ENCODE measurements at places on chromosomes 4 and X.

GRCh38 chrX:9534686-9535085 lies 69.8 kb downstream of the TBL1X start:
- DNase-seq = no peak

DNA sequence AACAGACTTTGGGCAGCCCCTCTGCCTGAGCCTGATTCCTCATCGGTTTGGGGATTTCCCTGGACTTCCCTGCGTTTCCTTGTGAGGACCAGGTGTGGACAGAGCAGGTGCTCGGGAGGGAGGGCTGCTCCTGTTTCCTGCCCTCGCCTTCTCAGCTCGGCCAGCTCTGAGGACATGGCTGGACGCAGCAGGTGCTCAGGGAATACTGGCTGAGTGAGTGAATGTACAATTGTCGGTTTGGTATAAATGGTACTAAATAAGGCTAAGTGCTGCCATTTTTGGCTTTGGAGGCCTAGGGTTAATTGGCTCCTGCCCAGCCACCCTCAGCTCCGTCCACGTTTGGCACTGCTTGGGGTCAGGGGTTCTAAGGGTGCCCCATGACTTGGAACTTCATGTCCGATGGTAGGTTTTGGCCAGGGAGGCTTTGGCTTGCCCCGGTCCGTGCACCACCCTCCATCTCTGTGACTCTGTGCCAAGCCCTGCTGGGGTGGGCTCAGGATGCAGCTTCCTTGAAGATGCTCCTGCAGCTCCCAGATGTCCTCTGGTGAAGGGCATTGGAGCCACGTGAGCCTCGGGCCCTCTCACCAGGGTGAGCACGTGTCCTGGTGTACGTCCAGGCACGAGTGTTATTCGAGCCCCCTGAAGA lies 45.0 kb upstream of the NKX1-1 start:
- DNase-seq = no peak

DNA sequence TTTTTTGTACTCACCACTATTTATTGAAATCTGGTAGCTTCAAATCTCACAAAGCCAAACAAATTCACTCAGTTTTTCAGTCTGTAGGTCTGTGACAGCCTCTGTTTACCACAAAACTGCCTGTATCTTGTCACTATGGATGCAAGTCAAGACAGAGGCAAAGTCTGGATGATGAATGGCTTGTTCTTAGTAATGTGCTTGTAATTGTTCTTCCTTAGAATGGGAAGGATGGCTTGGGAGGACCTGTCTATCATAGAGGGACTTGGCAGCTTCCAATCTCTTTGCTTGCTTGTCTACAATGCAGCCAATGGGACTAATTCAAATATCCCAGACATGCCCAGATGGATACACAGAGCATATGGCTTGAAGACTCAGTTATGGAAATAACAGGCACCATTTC lies 141.2 kb upstream of the SCML1 start:
- no peak for DNase-seq

DNA sequence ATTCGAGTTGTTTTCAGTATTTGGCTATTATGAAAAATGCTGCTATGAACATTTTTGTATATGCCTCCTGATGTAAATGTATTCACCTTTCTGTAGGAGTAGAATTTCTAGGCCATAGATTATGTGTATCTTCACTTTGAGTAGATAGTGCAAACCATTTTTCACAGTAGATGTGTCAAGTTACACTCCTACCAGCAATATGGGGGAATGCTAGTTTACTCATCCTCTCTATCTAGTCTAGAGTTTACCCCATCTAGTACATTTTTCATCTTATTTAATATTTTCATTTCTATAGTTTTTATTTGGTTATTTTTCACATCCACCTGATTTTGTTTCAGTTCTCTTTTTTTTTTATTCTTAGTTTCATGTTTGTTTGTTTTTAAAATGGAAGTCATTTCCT lies 59.0 kb downstream of the GK start:
- no peak for DNase-seq

- DNase-seq = no peak
Observed at GRCh38 chrX:87160435-87161010, 357.1 kb upstream of the KLHL4 start.

DNA sequence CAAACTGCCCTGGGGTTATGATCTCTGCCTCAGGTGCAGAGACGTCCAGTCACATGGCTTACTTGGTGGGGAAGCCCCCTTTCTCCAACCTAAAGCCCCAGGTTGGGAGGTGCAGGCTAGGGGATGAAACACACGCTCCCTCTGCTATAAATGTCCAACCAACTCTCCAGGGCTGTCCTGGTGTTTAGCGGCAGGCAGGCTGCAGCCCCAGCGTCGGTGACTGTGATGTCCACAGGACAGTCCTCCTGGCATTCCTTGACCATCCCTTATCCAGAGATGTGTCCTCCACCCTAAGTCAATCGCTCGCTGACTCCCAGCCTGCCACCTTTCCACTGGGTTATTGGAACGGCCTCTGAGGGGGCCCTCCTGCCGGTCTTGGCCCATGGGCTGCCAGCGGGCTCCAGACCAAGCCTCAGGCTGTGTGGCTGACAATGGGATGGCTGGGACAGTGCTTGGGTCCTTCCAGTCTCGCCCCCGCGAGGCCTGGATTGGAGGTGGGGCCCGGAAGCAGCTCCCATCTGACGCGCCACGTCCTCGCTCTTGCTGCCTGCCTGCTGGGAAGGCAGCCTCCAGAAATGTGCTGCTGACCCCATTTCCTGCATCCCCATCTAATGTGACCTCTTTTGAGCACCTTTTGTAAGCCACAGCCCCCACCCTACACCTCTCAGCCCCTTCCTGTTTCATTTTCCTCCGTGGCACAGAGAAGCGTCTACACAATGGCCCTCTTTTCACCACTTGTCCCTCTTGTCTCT lies 60.8 kb upstream of the ADRA2C start:
- no peak for DNase-seq

- no peak for DNase-seq
Observed at GRCh38 chrX:40177942-40178715, 80.4 kb upstream of the BCOR start.

DNA sequence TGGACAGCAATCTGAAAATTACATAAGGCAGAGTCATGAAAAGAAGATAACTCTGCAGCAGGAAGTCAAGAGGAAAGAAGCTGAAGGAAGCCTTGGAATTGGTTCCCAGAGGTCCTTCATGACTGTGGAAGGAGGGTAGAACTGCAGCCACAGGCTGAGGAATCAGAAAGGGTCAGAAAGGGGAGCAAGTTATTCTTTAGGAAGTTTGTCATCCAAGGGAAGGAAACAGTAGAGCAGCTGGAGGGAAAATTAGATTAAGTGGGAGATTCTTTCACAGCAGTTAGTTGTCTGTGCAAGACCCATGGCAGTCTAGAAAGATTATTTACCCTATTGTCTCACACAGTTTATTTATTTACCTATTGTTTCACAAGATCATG lies 9.3 kb upstream of the ADH1C start:
- DNase-seq = no peak

DNA sequence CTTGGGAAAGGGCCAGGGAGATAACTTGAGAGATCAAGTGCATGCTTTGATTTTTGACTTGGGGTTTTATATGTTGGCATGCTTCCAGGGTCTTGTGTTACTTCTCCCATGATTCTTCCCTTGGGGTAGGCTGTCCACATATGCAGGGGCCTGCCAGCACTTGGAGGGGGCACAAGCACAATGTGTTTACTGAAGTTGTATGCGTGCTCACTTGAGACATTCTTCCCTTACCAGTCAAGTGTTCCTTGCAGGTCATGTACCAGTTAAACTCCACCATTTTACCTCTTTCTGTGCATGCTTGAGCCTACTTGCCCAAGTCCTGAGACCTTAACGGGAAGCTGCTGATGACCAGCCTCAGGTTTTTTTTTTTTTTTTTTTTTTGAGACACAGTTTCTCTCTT lies 1880.5 kb downstream of the ARAP2 start:
- DNase-seq = no peak

GRCh38 chr4:81505004-81505598 lies 33.4 kb upstream of the RASGEF1B start:
- peak; percentile 57 for DNase-seq

- DNase-seq = no peak
Observed at GRCh38 chr4:120207021-120207420, 140.4 kb upstream of the MAD2L1 start.

DNA sequence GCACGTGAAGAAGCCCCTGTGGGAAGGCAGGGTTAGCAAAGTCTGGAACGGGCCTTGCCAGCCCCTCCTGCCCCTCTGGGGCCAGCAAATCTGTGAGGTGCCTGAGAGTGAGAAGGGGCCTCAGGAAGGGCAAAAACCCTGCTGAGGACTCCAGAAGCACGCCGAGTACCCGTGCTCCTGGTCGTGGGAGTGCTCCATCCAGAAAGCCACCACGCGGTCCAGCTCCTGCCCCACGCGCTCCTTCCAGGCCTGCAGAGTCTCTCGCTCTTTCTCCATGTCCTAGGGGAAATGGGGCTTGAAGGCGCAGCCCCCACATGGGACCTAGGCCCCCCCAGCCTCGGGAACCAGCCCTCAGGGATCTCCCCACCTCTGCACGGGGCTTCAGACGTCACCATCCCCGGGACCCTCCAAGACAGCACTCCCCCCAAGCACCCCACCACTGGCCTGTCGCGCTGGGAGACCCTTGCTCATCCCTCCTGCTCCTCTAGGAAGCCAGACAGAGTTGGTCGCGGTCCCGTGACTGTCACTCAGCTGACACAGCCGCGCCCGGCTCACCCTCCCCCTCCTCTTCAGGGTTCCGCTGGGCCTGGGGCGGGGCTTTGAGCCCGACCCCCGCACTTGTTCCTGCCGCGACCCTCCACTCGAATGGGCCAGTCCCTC lies at the start of gene RENBP:
RENBP (minus strand) TSS at position 504 of the 660 bp plus-strand sequence; CDS start at position 471, 33 bp downstream.
- DNase-seq = no peak

DNA sequence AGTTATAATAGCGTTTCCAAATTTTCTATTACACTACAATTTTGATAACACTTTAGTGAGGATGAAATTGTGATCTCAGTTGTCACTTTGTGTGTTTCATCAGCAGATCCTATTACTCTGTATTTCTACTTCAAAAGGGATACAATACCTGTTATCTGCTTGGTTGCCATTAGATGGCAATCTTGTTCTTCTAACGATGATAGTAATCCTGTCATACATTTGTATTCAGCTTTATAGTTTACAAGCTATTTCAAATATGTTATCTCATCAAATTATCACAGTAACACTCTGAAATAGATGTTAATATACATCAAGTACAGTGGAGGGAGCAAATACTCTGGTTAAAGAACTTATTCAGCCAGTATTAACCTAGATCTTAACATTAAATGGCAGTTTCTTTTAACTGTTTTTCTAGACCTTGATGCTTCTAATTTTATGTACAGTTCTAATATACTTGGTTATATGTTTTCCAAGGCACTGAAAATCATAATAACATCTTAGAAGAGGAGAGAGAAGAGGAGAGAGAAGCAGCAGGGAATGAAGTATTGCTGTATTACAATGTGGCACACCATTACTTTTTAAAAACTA lies 292.0 kb downstream of the CCSER1 start:
- no peak for DNase-seq

DNA sequence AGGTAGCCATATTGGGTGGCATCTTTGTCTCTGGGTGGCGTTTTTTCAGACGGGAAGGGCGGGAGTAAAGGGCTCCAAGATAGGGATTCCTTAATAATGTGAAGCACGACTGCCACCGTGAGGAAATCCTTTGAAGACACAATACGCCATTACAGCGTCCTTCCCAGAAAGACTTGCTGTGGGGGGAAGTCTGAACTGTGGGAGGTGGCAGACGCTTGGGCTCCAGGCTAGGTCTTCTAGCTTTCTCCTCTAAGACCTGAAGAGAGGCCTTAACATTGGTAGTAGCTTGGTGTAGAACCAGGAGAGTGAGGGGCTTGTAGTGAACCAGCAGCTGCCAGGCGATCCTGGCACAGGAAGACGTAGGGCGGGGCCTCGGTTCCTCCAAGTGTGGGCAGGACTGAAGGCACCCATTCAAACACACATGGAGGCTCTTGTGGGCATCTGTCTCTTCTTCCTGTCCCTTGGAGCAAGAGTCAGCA lies 197.3 kb downstream of the OR13H1 start:
- DNase-seq = no peak

GRCh38 chr4:164770010-164770724 lies 16.2 kb downstream of the SMIM31 start:
- no peak for DNase-seq

- no peak for DNase-seq
Observed at GRCh38 chr4:10565166-10565780, 108.0 kb upstream of the ZNF518B start.

DNA sequence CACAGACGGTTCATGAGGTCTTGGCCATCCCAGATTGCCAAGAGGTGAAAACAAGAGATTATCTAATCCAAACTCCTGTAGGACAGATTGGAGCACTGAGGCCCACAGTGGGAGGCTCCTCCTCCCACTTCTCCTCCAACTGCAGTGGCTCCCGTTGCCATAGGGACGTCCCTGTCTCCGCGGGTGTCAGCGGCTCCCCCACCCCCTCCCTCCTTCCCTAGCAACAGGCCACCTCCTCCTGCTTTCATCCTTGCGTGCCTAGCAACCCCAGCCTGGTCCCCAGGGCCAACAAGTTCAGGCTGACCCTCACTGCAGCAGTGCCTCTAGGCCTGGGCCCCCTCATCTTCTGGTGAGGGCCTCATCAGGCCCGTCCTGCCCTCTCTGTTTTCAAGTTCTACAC lies 6.8 kb upstream of the IQSEC2 start:
- peak; percentile 3 for DNase-seq

DNA sequence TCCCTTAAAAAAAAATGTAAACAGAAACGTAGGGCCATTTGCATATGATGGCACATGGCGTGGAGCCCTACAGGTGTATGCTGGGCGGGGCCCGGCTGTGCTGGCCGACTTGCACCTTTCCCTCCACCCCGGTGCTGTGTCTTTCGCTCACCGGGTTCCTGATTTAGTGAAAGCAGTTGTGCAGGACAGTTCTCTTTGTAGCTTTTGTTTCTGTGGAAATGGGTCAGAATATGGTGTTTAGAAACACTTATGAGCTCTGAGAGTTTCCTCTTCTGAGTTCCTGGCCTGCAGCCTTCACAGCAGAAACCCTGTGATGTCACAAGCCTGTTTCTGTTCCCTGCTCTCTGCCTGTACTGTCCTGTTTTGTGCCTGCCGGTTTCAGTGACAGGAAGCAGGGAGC lies 22.5 kb upstream of the MSANTD1 start:
- no peak for DNase-seq

GRCh38 chr4:109749388-109750082 lies 19.7 kb upstream of the PLA2G12A start:
- no peak for DNase-seq

DNA sequence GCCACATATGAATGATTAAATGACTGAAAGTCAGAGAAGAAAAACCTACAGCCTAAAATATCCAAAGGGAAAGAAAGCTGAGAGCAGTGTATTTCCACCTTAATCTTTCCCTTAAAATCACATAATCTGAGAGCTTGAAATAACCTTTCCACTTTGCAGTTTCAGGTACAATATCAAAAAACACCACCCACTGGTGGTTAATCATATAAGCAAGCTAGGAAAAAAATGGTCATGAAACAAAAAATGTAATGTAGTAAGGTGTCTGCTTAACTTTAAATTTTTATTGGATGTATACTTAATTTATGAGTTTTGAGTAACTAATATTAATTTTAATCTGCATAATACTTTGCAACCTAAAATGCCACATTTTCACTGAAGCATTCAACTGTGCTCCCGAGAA lies 3.2 kb downstream of the PRDM5 start:
- DNase-seq = no peak

GRCh38 chrX:9902656-9903055 lies 64.5 kb upstream of the CLDN34 start:
- no peak for DNase-seq
